ENCODE measurements at places on chromosomes 16 and 17.

GRCh38 chr17:81977211-81977808 is at the start of gene ASPSCR1:
TSS of gene ASPSCR1 (plus strand) at chr17:81977629. CDS start at chr17:81977647, 18 bp downstream.
- peak; percentile 88 for DNase-seq

DNA sequence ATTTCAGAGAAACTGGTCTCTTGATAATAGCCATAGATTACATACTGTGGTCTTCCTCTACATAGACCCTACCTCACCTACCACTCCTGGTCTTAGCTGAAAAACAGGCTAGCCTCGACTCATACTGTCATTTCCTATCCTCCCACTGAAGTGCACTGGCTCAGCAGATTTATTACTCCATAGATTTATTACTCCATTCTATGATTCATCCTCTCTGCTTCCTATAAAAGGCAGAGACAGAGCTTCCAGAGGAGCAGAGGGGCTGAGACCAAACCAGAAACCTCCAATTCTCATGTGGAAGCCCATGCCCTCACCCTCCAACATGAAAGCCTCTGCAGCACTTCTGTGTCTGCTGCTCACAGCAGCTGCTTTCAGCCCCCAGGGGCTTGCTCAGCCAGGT is at the start of gene CCL7:
TSS of gene CCL7 (plus strand) at position 253 of the 400 bp plus-strand sequence. CDS start at position 323, 70 bp downstream.
- no peak for DNase-seq

- no peak for DNase-seq
These were observed 10.6 kb downstream of the ATPAF2 start for GRCh38 chr17:18028114-18028951.

- peak; percentile 43 for DNase-seq
These were observed 2.7 kb downstream of the CENPX start for GRCh38 chr17:82019690-82020571.

DNA sequence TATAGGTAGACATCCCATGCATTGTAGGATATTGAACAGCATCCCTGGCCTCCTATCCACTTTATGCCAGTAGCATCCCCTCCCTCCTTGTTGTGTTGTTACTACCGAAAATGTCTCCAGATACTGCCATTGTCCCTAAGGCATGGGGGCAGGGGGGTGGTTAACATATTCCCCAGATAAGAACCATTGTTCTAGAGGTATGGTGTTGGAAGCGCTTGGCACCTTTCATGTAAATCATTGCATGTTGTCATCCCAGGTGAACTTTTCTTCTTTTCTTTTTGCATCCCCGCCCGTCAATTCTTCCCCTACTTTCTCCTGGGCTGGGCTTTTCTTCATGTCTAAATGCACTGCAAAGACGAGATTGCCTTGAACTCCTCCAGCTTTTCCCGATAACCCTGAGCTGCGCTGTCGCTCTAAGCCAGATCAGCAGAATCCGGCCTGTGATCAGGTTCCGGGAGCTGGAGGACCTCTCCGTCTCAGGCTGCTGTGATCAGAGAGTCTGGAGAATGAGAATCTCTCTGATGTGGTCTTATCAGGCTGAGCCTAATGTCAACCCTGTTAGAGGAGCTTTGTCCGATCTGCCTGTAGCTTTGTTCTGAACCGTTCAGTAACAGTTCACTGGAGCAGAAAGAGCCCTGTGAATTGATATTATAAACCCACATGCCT is 76.2 kb downstream of the RBFOX1 start:
- DNase-seq, result no peak

GRCh38 chr17:74245871-74246270 is 28.2 kb upstream of the DNAI2 start:
- no peak for DNase-seq

- DNase-seq, result no peak
These were observed 1139.8 kb downstream of the CDH11 start for GRCh38 chr16:63982110-63982509.

- peak; percentile 26 for DNase-seq
These were observed 512 bp downstream of the PMM2 start for GRCh38 chr16:8798174-8798527.

- no peak for DNase-seq
These were observed 10.4 kb downstream of the CPPED1 start for GRCh38 chr16:12793120-12793864.

DNA sequence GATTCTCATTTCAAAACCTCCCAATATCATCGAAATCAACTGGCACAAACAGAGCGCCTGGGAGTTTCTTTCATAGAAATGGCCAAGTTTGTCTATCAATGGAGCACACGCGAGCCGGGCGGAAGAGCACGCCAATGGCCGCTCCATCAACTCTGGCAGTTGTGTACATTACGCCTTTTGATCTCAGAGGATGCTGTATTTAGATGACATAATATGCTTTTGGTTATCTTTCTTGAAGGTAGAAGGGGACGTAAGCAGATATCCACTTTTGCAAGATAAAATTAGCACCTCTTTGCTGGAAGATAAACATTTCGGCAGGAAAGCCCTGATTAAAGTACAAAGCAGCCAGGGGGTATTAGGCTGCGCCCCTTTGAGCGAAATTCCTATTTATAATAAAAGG is 287.4 kb downstream of the IRF8 start:
- no peak for DNase-seq

- DNase-seq, result no peak
These were observed 66.0 kb downstream of the GNAO1 start for GRCh38 chr16:56257239-56257638.

- no peak for DNase-seq
These were observed 1.8 kb downstream of the HOXB7 start for GRCh38 chr17:48609033-48609432.

GRCh38 chr17:57207396-57207795 is 48.9 kb upstream of the MSI2 start:
- DNase-seq, result no peak

- no peak for DNase-seq
These were observed 259.0 kb downstream of the HS3ST4 start for GRCh38 chr16:25950586-25951281.

DNA sequence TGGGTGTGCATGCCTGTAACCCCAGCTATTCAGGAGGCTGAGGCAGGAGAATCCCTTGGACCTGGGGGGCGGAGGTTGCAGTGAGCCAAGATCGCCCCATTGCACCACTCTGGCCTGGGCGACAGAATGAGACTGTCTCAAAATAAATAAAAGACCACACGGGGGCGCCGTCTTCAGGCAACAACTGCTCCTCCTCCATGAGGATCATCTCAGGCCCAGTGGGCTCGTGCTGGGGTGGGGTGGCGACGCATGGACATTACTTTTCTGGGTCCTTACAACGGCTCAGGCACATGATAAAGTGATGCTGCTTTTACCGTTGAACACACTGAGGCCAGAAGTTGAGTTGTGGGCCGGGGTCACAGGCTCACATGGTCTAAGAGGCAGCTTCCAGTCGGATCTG is 56.2 kb downstream of the PRMT7 start:
- DNase-seq, result peak; percentile 25

GRCh38 chr17:34998205-34998604 is 17.9 kb downstream of the LIG3 start:
- peak; percentile 78 for DNase-seq

DNA sequence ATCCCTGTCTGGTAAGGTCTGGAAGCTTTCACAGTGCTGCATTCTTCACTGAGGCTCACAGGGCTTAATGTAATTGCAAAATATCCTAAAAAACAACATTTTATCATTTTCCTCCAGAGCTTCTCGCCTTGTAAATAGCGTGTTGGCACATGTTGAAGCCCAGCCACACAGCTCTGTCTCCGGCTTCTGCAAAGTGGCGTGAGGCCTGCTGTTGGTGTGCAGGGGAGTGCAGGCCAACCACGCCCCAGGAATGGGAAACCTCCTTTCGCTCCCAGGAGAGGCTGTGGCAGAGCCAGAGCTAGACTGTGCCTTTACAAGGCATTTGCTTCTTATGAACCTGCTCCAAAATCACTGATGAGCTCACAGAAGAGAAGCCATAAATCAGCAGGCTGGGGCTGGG is 248.2 kb upstream of the MAF start:
- no peak for DNase-seq

DNA sequence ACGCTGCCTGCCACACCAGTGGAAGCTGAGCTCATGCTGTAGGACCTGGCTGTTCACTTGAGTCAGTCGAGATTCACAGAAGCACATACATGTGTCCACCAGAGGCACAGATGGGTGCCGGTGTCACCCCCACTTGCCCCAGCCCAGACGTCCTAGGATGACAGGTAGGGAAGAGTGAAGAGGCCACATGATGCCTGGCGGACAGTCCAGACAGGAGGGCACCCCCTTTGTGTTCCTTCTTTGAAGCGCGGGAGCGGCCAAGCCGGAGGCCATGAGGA is 8.8 kb downstream of the UBE2I start:
- DNase-seq, result no peak

DNA sequence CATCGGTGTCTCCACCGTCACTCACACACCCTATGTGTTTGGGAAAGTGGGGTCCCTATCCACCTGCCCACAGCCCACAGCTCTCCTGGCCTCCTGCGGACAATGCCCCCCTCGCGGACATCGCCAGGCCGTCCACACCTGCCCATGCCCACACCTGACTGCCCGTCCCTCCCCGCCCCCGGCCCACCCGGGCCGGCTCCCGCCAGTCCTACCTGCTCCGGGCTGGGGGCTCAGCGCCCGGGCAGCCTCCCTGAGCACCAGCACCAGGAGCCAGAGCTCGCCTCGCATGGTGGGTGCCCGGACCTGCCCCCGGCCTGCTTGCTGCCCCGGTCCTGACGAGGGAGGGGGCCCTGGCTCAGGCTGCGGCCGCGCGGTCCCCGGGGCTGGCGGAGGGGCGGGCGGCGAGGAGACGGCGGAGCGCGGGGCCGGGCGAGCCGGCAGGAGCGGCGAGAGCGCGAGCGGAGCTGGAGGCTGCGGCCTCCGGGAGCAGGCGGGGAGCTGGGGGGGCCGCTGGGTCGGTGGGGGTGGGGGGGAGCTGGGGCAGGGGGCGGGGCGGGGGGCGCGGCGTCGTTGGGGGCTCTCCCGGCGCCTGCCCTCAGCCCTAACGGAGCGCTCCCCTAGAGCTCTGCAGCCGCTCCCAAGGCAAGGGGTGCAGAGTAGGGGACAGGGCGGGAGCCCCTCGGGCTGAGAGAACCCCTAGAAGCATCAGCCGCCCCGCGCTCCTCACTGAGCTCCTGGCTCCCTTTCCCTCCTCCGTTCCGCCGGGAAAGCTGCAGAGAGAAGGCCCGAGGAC is at the start of gene PLXDC1:
TSS of gene PLXDC1 (minus strand) at position 488 of the 793 bp plus-strand sequence. CDS start at position 288, 200 bp downstream.
- no peak for DNase-seq
